Stimulated activated CD8-positive, alpha-beta memory T cell treated with anti-CD3 and anti-CD28 coated beads, Interleukin-15, amount 100 ng/mL, for 1 hour (primary cell): ENCODE measurements at places on chromosomes 3 and 15.

DNA sequence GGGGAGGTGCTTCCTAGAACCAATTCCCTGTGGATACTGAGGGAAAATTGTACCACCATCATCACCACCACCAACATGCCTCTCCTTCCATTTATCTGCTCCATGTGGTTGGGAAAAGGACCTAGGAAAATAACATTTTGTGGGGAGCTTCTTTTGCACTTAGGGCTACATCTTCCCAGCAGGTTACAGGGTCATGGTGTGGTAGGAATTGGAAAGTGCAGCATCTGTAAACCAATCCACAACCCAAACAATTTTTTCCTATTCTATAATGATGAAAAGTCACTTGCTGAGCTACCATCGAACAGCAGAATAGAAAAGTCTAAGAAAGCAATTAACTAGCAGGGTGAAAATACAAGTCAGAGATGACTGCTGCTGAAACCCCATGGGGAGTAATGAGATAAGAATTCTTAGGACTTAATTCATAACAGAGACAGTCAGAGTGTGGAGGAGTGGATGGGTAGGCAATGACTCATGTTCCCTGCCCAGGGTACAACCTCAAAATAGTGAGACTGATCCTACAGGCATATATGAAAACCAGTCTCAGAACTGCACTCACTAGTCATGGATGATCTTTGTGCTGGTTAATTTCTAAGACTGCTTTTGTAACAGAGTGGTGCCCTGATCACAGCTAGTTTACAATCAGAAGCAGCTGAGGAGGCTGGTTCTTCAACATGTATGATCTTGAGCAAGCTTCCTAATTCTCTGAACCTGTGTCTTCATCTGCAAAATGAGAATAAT lies 38.1 kb upstream of the LEKR1 start:
- no peak for DNase-seq

DNA sequence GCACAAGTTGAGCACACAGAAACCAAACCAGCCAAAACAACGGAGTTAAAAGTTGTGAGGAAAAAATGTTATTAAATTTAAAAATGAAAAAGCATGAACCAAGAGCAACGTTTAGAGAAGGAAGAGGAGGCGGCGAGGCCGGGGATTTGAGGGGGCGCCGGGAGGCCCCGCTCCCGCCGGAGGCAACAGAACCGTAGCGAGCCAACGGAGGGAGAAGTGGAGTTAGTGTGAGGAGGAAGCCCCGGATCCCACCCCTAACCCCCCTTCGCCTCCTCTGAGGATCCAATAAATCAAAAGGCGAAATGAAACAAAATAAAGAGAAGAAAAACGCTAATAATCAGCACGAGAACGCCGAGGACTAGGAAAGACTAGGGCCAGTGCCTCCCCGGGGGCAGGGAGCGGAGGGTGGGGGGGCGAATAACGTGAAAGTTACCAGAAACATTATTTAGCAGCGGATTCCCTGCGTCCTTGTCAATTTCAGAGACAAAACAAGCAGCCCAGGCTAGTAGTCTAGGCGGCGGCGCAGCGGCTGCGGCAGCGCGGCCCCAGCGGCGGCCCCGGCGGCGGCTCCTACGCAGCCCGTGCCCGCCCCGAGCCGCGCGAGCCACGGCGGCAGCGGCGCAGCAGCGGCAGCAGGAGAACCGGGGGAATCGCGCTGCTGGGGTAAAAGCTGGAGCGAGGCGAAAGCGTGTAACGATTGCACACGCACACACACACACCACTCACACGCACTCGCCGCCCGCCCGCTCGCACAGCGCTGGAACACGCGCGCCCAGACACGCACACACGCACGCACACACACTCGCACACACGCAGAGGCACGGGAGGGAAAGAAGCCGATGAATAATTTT lies 1.7 kb downstream of the MEIS2 start:
- no peak for DNase-seq

GRCh38 chr3:122678506-122678905 lies 2.1 kb upstream of the PARP14 start:
- no peak for DNase-seq

DNA sequence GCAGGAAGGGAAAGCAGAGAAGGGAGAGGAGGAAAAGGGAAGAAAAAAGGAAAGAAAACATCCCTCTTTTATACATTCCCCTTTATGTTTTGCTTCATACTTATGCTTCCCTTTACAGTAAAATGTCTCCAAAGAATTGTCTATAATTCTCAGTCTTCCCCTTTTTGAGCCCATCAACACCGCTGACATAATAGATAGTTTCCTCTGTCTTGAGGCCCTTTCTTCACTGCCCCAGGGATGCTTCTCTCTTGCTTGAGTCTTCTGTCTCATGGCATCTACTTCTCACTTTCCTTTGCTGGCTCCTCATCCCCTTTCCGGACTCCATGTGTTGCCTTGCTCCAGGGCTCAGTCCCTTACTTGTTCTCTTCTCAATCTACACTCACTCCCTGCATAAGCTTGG lies 99.7 kb upstream of the DAZL start:
- no peak for DNase-seq

- DNase-seq = no peak
Observed at GRCh38 chr3:77063423-77063822, 23.5 kb downstream of the ROBO2 start.

- DNase-seq = no peak
Observed at GRCh38 chr3:193662757-193663322, 69.8 kb downstream of the OPA1 start.

DNA sequence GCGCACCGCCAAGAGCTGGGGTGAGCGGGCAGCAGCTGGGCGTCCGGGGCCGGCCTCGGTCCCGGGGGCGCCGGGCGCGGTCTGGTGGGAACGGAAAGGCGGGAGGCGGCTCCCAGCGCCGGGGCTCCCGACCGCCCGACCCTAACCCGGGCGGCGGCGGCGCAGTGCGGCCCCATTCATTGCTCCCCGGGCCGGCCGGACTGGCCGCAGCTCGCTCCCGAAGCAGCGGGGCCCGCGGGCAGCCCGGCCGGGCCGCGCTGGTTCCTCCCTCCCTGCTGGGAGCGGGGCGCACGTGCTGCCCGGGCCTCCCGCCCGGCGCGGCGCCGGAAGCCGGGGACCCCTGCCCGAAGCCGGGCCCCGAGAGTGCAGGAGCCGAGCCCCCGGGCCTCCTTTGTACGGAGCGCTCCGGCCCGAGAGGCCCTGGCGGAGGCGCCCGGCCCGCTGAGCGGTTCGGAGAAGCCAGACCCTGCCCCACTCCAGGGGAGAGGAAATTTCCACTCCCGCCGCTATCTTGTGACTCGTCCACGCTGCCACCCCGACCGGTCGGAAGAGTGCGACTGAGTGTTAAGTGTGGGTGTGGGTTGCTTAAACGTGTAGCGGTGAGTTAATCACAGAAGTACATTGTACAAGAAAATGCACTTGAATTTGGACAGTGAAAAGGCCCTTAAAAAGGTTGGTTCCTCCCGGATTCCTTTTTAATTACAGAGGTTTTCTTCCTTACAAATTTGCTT lies 613 bp downstream of the ATP1B3 start:
- DNase-seq = peak; percentile 30

DNA sequence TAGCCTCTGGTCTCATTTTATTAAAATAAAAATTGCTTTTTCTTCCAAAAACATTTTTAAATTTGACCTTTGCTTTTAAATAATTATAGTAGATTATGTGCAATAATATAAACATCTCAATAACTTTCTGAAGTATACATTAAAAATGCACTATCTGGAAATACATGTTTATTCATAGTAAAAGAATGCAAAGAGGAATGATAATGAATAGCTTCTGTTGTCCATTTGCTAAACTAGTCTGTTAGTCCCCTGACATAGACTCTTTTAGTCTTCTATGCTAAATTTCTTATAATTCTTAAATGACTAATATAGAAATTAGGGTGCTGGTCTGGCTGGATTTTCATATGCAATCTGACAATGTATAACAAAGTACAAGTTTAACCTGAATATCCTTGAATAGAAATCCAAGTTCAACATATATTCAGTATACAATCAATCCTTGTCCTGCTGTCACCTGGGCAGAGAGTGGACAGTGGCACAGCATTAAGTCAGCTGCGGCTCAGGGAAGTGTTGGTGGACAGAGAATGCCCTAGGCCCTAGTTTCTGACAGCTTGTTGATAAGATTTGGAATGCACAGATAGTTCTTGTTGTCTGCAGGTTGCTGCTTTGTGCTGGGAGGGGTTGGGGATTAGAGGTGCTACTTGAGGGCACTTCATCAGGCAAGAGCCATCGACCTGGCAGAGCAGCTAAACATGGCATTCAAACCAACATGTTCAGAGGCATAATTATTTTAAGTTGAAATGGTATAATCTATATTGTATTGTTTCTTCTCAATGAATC lies 161.7 kb downstream of the MBNL1 start:
- DNase-seq = no peak

GRCh38 chr3:114858329-114858728 lies 288.8 kb downstream of the ZBTB20 start:
- DNase-seq = no peak

DNA sequence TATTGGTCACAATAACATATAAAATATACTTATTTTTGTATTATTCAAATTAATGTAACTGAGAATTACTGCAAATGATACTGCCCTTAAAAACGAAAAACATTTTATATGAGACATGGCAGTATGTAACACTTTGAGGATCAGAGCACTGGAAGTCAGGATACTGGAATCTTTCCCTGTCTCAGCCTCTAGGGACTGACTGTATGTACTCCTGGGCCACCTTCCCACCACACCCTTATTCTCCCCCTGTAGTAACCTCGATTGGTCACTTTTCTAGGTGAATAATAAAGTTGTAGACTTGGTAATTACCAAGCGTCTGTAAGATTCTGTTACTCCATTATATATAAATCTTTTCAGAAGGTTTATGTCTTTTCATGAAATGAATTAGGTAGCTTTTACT lies 43.0 kb downstream of the LRRC49 start:
- DNase-seq = no peak

- DNase-seq = no peak
Observed at GRCh38 chr3:143643905-143644304, 204.4 kb downstream of the SLC9A9 start.

DNA sequence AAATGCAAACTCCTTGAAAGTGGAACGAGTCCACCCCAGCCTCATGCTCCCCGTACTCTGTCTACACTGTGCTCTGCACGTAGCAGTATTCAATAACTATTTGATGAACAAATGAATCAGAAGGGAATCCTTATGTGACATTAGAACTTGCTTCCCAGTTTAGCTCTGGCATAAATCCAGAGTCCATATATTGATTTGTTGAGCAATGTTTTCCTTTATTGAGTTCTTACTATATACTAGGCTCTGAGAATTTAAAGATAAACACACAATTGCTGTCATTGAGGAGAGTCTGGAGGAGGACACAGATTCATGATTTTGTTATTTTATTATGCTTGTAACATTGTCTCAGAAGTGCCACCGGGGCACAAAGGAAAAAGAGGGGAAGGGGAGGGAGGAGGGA lies 71.1 kb upstream of the GATM start:
- no peak for DNase-seq

- DNase-seq = no peak
Observed at GRCh38 chr3:148066802-148067201, 630.9 kb upstream of the AGTR1 start.

GRCh38 chr3:136624894-136625815 lies 127.0 kb downstream of the STAG1 start:
- no peak for DNase-seq

DNA sequence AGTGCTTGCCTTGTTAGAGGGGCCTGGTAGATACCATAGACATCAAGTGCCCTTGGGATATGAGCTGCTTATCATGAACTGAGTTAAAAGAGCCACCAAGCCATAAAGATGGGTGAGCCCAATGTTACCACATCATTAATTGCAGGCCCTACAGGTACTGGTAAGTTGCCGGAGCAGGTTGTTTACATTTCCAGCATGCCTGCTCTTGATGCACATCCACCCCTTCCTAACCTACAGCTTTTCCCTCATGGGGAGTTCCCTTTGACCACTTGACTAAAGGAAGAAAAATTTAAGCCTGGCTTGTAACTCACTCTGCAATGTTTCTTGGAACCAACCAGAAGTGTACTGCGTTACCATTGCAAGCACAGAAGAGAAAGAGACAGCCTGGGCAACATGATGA lies 24.7 kb upstream of the ULK4 start:
- no peak for DNase-seq

DNA sequence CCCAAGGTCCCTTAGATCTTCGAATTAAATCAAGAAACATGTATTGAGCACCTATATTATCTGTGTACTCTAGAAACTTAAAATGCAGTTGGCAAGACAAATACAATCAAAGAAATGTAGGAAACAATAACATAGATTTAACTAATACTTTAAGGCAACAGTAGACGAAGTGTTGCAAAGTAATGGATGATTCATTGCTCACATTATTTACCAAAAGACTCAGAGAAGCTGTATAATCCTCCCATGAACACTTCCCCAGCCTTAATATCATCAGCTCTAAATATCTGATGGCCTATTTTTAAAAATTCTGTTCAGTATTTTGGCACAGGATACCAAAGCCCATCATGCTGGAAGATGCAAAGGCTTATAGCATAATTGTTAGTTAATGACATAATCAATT lies 272.1 kb upstream of the TTC14 start:
- DNase-seq = no peak

GRCh38 chr3:48215466-48215865 lies 7.8 kb upstream of the CAMP start:
- DNase-seq = no peak

- no peak for DNase-seq
Observed at GRCh38 chr15:68213991-68214837, 9.1 kb upstream of the CALML4 start.

- DNase-seq = no peak
Observed at GRCh38 chr3:106006001-106006400, 137.2 kb upstream of the CBLB start.

- no peak for DNase-seq
Observed at GRCh38 chr3:151923901-151924300, 50.5 kb downstream of the SUCNR1 start.

DNA sequence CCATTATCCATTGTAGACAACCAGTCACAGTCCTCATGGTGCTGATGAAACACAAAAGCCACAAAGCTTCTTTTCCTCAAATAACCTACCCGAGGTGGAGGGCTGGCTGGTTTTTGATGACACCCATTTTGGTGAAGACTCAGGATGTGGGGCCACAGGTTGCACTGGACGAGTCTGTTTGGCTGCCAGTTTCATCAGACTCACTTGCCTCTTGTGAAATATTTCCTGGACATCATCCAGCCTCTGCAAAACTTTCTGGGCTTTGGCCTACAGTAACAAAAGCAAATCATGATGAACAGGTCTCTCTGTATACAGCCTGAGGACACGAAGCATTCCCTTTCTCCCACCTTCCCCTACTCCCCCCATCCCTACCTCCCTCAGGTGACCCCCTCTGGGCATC lies 42.2 kb downstream of the B3GNT5 start:
- DNase-seq = no peak

GRCh38 chr3:31275583-31275982 lies 257.1 kb upstream of the STT3B start:
- no peak for DNase-seq

GRCh38 chr15:82681371-82681770 lies 28.3 kb downstream of the AP3B2 start:
- DNase-seq = no peak

DNA sequence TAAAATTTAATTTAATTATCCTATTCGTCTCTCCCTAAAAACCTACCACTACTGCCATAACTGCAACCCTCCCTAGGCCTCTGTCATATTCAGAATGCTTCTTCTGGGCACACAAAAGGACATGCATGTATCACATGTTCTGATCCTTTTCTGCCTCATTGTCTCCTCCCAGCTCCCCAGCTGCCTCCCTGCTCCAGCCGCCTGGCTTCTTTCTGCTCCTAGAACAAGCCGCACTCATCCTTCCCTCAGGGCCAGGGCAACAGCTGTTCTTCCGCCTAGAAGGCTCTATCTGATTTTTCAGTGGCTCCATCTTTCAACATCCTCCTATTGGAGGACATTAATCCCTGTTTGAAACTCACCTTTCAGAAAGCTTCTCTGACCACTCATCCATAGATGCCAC lies 38.6 kb downstream of the TMED3 start:
- no peak for DNase-seq

- no peak for DNase-seq
Observed at GRCh38 chr15:80275961-80276360, 23.9 kb upstream of the CTXND1 start.
